ENCODE measurements at places on chromosomes 1 and 21. TPM values are rescaled to one million over a fixed set of nuclear protein-coding genes. Genes with fewer than 3 reads are reported as not detected.

The EPHB2 gene
- 69.1 TPM for total RNA-seq

The IL19 gene
- not detected for total RNA-seq

GRCh38 chr21:45080232-45080631 lies 5.9 kb downstream of the ADARB1 start:
- H3K4me1 ChIP-seq, result peaks cover 33% of the 10 kb centered on the region
- H3K27ac ChIP-seq, result no peak overlapping the region
- H3K36me3 ChIP-seq, result no peaks in the 10 kb centered on the region

DNA sequence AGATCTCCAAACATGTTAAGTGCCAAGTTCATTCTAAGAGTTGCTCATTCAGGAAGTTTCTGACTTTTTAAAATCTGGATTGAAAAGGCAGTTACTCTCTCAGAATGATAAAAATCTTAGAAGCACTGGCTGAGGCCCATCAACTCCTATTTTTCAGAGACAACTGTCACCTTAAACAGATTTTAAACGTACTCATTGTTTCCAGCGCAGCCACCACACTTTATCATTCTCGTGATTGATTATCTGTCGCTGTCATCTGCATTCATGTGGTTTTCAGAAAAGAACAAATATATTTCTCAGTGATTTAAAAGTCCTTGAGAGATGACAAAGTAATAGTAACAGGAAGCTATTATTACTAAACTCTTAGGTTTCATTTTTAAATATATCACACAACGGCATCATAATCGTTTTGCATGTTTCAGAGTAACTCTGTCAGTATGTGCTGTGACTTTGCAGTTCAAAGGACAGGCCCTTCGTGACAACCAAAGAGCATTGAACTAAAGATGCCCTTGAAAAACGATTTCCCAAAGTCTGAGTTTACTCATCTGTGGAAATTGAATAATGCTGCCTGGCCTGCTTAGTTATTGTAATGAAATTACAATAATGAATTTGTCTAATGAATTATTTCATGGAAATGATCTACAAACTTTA lies 14.9 kb upstream of the KCNK1 start:
- no peaks in the 10 kb centered on the region for H3K36me3 ChIP-seq
- no peak overlapping the region for H3K27ac ChIP-seq
- H3K4me1 ChIP-seq, result no peaks in the 10 kb centered on the region
- H3K27me3 ChIP-seq, result no peaks in the 10 kb centered on the region
- no peak overlapping the region for H3K4me3 ChIP-seq

DNA sequence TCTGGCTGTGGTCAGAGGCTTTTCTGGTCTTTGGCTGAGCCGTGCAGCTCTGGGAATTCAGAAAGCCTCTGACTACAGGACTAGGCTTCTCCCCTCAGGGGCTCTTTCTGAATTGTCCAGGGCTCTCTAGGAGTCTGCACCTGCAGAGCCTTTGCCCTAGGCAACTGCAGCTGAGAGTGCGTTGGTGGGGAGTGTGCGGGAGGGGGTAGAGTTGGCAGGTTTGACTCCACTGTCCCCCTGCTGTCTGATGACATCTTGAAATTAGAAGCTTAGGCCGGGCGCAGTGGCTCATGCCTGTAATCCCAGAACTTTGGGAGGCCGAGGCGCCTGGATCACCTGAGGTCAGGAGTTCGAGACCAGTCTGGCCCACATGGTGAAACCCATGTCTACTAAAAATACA lies 32.9 kb downstream of the KIAA1614 start:
- H3K4me3 ChIP-seq, result no peak overlapping the region
- no peaks in the 10 kb centered on the region for H3K4me1 ChIP-seq
- no peak overlapping the region for H3K27ac ChIP-seq
- H3K36me3 ChIP-seq, result no peaks in the 10 kb centered on the region
- no peak for DNase-seq

- H3K27me3 ChIP-seq, result no peaks in the 10 kb centered on the region
- H3K36me3 ChIP-seq, result no peaks in the 10 kb centered on the region
- H3K27ac ChIP-seq, result no peak overlapping the region
- no peak for DNase-seq
These were observed 42.9 kb downstream of the PEX14 start for GRCh38 chr1:10517677-10517982.
